Mucosa of gallbladder (tissue), 1 donor: ENCODE measurements at places on chromosomes 4 and X. TPM values are rescaled to one million over a fixed set of nuclear protein-coding genes. Genes with fewer than 3 reads are reported as not detected.

PLP1 gene
- total RNA-seq = 13.8 TPM

C4orf51 gene
- not detected for total RNA-seq

C4orf50 gene
- total RNA-seq = 0.06 TPM

DNA sequence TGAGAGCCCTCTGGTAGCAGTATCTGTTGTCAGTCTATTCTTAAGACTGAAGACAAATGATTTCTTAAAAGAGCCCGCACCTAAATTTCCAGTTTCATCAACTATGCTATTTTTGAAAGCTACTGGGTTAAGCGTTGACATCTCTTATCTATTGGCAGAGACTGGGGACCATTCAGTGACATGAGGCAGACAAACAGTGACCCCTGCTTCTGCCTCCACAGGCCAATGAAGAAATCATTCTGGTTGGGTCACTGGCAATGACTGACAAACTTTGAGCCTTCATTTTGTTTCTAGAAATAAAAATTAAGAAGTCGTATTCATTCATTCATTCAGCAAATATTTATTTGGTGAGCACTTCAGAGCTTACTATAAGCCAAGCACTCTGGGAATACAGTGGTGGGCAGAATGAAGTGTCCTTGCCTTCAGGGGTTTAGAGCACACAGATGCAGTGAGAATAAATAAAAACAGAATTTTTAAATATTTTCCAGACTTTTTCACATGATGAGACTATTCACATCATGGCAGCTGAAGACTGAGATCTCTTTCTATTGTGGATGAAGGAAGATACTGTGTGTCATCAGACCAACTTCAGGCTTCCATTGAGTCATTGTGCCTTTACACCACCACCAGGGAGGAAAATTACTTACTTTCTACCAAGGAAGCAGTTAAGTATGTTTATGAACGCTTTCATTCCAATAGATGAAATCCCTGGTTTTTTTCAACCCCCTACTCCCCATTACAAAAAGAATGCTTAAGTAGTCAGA is 36.0 kb downstream of the SORBS2 start:
- DNase-seq = no peak

- DNase-seq = no peak
Measured at GRCh38 chrX:105565856-105566255, 256.5 kb upstream of the NRK start.

DNA sequence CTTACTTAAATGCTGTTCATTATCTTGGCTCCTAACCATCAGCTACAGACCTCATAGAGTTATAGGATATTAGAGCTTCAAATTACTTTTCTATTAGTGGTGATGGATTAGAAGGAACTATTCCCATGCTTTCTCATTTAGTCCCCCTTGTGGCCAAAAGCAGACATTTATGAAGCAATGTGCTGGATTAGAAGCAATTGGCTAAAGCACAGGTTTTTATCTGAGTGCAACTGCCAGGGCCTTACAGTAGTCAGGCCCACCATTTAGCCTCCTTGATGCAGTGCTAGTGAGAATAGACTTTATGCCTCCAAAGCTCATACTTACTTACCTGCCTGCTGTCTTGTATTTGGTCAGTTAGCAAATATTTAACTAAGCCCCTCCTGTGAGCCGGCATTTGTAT is 93.0 kb downstream of the TSPAN7 start:
- DNase-seq = no peak

DNA sequence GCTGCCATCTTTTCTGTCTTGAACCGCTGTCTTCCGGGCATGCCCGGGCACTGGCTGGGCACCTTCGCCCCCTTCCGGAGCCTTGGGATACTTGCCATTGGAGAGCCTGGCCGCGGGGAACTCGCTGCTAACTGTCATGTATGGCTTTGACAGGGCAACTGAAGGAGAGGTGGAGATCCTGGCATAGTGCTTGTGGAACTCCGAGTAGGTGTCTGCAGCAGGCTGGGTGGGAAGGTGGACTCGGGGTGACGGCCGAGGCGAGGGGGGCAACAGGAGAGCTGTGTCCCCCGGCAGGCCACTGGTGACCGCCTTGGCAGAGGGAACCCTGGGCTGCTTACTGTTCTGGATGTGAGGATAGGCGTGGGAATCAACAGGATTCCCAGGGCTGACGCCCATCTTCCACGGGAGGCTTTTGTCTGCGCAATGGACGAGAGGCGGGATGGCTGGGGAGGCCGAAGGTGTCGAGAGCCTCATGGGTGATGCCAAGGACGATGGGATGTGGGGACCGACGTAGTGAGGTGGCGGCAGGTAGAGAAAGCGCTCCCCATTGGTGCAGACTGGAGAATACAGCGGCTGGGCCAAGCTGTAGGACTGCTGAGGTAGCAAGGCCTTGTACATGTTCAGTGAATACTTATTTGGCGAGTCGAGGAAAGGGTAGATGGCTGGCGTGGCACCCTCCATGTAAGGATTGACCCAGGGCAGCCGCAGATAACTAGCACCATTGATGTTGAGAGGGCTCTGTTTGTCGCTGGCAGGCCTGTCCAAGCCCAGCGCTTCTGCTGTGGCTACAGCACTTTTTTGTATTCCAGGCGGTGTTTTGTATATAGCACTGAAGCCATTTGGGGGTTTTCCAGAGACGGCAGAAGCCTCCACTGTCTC is 23.4 kb downstream of the BCOR start:
- no peak for DNase-seq
